ENCODE measurements at places on chromosomes 11 and 22.

GRCh38 chr11:100182350-100182749 lies 504.7 kb upstream of the ARHGAP42 start:
- no peak for DNase-seq

- no peak for DNase-seq
Observed at GRCh38 chr11:42112866-42113265, 653.4 kb upstream of the LRRC4C start.

DNA sequence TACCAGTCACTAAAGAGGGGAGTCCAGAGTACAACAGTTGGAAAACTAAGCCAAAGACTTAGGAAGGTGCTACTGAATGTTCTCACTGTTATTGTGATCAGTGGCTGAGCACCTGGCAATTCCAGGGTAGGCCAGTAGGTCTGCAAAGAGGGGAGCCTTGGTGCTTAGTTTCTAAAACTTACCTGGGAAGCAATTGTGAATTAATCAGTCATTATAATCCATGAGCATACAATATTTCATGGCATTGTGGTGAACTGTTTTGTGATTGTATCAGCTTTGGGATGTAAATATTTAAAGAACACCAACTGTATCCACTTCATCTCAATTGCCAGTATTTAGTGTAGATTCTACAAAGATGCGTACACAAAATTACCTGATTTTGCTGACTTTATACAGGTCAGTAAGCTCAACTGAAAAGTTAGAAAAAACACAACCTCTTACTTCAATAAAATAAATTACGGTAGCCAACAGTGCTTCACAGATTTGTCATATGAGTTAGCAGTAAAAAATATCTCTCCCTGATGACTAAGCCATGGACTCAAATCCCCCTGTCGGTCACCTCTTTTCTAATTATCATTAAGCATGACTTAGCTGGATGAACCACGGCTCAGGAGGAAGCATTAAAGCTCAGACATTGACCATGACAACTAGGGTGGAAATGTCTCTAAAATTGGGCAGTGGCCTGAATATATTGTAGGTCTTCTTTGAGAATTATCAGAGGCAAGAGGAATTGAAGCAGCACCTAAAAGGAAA lies 30.8 kb upstream of the SORL1 start:
- DNase-seq: peak; percentile 18

DNA sequence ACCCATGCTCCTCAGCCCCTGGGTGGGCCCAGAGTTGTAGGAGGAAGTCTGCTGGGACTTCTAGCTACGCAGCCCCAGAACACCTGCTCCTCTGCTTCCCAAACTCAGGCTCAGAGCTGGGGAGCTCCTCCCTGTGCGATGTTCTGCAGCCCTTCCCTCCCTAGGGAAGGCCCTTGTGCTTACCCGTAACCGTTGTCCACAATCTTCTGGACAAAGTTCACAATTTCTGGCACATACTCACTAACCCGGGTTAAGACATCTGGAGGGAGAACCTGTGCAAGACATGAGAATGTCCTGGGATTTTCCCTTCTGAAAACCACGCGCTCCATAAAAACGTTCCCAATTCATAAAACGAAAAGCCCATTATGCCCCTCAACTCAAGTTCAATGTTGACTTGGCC lies 28.4 kb downstream of the CARS1 start:
- no peak for DNase-seq

- no peak for DNase-seq
Observed at GRCh38 chr22:49553518-49554295, 274.0 kb downstream of the BRD1 start.

GRCh38 chr11:133526790-133527189 lies 5.5 kb downstream of the OPCML start:
- DNase-seq: no peak

DNA sequence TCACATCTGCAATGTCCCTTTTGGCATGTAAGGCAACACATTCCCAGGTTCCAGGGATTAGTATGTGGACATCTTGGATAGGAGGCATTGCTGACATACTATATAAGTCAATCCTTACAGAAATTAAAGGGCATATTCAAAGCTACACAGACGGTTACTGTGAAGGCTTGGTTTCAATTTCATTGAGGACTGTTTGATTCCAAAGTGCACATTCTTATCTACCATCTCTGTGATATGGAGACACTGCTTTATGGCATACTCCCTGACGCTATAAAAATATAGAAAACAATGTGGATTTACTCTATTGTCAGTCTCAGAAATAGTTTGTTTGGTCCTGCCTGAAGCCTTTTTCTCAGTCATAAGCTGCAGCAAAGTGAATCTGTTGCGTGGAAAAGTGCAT lies 1486.7 kb downstream of the FAM181B start:
- DNase-seq: no peak

DNA sequence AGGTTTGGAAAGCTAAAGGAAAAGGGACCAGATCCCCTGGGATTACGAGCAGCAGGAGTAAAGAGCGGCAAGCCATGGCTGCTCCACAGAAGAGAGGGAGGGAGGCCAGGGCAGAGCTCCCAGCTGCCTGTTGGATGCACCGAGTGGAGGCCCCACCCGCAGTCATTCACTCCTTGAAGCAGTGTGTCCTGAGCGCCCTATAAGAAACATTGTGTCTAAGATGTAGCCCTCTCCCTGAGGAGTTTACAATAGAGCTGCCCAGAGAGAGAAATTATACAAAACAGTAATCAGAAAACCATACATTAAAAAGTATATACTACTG lies 54.7 kb upstream of the CSNK2A3 start:
- DNase-seq: no peak

GRCh38 chr22:36764060-36764459 lies 11.9 kb downstream of the IFT27 start:
- no peak for DNase-seq

GRCh38 chr11:116842909-116843308 lies 5.5 kb upstream of the APOA1 start:
- DNase-seq: no peak

DNA sequence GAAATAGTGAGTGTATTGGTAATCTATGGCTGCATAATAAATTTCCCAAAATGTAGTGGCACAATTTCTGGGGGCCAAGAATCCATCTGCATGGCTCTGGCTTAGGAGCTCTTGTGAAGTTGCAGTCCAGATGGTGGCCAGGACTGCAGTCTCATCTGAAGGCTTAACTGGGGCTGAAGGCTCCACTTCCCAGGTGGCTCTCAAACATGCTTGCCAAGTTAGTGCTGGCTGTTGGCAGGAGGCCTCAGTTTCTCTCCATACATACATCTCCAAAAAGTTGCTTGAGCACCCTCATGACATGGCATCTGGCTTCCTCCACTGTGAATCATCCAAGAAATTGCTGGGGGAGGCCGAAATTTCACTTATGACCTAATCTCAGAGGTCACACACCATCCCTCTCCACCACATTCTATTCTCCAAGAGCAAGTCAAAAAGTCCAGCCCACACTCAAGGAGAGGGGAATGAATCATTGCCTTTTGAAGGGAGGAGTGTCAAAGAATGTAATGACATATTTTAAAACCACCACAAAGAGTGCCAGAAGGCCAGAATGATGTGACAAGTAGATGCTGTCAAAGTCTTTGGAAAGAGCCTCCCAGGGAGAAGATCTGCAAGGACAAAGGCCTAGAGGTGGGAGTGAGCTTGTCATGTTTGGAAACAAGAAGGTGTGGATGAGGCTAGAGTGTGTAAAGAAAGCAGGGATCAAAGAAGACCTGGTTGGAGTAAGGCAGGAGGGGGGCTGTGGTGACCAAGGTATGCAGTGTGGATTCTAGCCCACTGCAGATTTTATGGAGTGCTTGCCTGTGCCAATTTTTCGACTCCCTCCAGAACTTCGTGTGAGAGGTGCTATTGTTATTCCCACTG lies 566.2 kb downstream of the MIAT start:
- DNase-seq: peak; percentile 77

- no peak for DNase-seq
Observed at GRCh38 chr11:3001496-3001895, 9.4 kb upstream of the NAP1L4 start.

DNA sequence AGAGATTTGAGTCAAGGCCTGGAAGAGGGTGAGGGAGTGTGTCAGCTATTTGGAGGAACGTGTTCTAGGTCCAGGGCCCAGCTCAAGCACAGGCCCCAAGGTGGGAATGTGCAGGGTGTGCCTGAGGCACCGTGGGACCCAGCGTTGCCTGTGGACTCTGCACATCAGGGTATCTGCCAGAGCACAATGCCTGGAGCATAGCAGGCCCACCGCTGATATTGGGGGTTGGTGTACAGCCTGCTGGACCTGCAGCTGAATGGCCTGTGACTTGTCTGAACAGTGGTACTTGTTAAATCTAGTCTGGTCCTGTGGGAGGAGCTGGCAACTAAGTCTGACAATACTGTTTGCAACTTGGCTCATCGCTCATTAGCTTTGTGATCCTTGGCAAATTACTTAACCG lies 131.7 kb downstream of the GRIK4 start:
- DNase-seq: no peak

DNA sequence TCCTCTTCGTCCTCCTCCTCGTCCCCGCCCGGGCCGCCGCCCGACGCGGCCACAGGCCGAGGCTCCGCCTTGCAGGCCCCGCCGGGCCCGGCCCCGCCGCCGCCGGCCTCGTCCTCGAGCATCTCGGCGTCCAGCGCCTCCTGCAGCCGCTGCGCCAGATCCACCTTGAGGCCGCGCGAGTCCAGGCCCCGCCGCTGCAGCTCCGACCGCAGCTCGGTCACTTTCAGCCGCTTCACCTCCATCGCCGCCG lies 417 bp downstream of the HNRNPUL2 start:
- DNase-seq: no peak

GRCh38 chr11:65500387-65501185 lies 1.7 kb downstream of the MALAT1 start:
- DNase-seq: peak; percentile 69

DNA sequence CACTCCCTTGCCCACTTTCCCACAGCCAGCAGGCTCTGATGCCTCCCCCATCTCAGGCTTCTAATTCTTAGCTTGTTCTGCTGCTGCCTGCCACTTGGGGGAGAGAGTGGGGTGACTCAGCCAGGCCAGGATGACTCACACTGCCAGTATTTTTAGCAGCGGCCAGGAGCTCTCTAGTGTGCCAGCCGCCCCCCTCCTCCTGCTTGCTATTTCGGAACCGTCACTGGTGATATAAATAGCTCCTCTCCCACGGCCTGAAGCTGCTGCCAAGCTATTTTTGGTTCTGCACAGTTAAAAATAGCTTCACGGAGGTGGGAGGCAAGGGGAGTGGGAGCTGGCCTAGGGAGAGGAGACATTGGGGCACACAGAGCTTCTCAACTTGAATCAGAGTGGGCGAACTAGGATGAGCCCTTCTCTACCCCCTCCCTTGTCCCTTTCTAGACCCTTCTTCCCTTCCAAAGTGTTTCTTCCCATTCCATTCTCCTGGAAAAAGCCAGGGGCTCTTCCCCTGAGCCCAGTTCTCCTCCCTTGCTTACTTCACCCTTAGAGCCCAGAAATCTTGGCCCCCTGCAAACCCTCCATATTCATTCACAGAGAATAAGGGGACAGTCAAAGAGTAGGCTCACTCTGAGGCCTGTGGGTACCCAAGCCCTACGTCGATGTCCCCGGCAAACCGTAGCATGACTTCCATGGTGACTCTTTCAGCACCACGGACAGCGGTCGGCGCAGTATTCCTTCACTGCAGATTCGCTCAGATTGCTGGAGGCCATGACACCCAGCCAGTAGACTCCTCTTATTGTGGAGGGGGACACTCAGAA lies 2.5 kb upstream of the NPAS4 start:
- peak; percentile 90 for DNase-seq

- no peak for DNase-seq
Observed at GRCh38 chr11:8829556-8829955, 81.4 kb upstream of the AKIP1 start.

DNA sequence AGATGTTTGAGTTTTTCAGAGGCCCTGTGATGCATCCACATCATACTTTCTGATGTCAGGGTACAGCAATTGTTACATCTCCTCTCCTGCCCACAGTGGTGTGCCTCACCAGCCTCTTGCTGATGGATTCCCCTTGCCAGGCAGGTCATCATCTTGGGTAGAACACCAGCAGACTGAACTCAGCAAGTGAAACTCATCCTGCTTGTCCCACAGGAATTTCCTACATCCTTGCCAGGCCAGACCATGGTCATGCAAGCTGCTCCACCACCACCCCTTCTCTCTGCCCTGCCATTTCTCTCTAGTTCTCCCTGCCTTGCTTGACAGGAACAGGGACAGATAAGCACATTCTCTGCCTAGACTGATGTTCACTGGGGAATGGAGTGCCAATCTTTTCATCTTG lies 85.9 kb downstream of the PAX6 start:
- DNase-seq: no peak

- DNase-seq: no peak
Observed at GRCh38 chr11:69430566-69430965, 50.9 kb upstream of the LINC01488 start.

- no peak for DNase-seq
Observed at GRCh38 chr22:48528221-48528915, 1299.3 kb downstream of the BRD1 start.

DNA sequence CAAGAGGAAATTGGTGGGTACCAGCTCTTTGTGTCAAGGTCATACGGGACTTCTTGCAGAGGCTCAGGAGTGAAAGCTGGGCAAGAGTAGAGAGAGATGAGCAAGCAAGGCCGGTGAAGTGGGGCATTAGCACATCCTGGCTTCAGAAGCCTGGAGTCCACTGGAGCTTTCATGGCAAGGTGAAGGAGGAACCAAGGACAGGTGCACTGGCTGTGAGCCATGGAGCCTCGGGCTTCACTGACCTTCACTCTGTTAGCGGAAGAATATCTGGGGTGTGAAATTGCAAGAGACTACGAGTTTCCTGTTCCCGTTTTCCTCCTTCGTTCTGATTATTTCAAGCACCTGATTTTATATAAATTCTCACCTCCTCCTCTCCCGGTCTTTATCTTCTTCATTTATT lies 25.9 kb upstream of the ST14 start:
- no peak for DNase-seq

DNA sequence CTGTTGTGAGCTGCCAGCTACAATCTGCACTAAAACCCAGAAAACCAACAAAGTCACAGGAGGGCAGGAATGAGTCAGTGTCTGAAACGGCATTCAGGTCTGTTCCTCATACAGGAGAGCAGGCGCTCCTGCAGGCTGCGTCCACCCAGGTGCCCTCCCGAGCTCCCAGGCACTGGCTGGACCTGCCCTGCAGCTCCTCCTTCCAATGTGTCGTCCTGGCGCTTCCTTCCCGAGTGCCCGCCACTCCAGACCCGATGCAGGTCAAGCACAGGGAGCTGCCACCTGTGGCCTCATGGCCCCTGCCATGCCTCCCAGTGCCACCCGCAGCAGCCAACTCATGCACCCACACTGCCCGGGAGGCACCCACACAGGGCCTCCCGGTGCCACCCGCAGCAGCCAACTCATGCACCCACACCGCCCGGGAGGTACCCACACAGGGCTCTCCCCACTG lies 12.0 kb downstream of the BRD1 start:
- no peak for DNase-seq

DNA sequence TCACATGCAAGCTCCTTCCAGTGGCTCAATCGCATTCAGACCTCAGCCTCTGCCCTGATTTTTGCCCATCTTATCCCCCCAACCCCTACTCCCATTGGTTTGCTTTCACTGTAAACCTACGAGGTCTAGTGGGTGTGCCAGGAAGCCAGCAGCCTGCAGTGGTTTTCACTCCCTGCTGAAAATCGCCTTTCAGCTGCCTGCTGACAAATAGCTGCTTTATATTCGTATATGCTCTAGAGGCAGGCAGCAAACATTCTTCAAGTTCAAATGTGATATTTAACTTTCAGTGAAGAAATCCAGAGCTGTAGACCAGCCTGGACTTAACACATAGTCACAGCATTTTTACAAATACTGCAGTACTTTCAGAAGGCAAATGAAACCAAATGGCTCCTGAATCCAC lies 92.8 kb upstream of the APOA1 start:
- DNase-seq: no peak

Measured in ELR (cell line).